Smooth muscle cell of trachea (primary cell): ENCODE measurements at places on chromosomes 5 and 9. TPM values are rescaled to one million over a fixed set of nuclear protein-coding genes. Genes with fewer than 3 reads are reported as not detected.

ADRA1B gene
- 0.17 TPM in 1 of 2 replicates, not detected in the other for total RNA-seq

FAM221B gene
- not detected in 2 replicates for total RNA-seq

IL5 gene
- total RNA-seq = not detected in 2 replicates

ARL10 gene
- total RNA-seq = 12.1 and 16.3 TPM in 2 replicates

MVB12B gene
- 3.2 and 3.8 TPM in 2 replicates for total RNA-seq

SPATA31E1 gene
- total RNA-seq = not detected in 2 replicates

SCGB3A2 gene
- total RNA-seq = not detected in 2 replicates

NME5 gene
- 2.6 and 2.8 TPM in 2 replicates for total RNA-seq

SHISAL2B gene
- not detected in 2 replicates for total RNA-seq

POLR3G gene
- 6.9 and 11.1 TPM in 2 replicates for total RNA-seq

ST8SIA4 gene
- 0.17 and 0.29 TPM in 2 replicates for total RNA-seq

MYMK gene
- not detected in 2 replicates for total RNA-seq

LHFPL2 gene
- 63.6 and 84.7 TPM in 2 replicates for total RNA-seq

TMEM215 gene
- not detected in 2 replicates for total RNA-seq

TLX3 gene
- total RNA-seq = not detected in 2 replicates
